ENCODE measurements at places on chromosomes 1 and 21. TPM values are rescaled to one million over a fixed set of nuclear protein-coding genes. Genes with fewer than 3 reads are reported as not detected.

Gene ABCG1
- polyA plus RNA-seq = 33.5 TPM

Gene USH2A
- polyA plus RNA-seq = not detected

DNA sequence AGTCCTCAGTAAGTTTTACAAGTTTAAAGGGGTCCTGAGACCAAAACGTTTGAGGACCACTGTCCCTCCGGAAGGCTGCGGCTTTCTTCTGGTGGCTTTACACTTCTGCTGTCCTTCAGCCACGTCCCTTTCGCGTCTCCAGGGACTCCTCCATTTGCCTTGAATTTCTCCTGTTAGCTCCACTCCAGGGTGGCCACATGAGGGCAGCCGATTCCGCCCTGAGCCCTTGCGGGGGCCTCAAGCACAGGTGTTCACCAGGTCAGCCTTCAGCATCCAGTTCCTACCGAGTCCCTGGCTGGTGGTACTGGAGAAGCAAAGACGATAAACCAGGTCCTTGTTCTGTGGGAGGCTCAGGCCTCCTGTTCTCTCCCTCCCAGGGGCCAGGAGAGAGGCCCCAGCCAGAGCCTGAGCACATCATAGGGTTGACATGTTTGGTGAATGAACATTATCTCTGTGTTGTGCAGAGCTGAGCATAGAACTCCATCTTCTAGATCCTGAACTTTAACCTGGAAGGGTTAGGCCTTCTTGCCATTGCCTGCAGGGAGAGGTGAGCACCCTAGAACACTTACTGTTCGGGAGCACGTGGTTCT, 27.4 kb upstream of the COQ8A start:
- peak; percentile 57 for DNase-seq

- no peak for DNase-seq
Observed at GRCh38 chr1:3778590-3779264, 6.2 kb downstream of the SMIM1 start.

GRCh38 chr1:81428998-81429397, 371.7 kb upstream of the ADGRL2 start:
- DNase-seq = no peak

DNA sequence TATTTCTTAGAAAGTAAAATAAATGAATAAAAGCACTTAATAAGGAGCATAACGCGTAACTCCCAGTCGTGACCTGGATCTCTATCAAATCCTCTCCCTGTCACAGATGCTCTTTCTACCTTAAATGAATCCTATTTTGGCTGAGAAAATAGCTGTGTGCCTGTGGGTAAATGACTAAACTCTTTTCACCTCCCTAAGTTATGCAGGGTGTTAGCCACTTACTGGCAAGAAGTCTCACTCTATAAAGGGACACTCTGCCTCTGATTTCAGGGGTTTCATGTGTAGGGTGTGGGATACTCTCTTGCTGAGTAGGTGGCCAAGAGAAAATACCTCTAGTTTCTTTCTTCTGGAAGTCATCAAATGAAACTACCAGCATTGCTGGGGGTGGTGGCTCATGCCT, 24.3 kb upstream of the PPP1R15B start:
- DNase-seq = no peak

DNA sequence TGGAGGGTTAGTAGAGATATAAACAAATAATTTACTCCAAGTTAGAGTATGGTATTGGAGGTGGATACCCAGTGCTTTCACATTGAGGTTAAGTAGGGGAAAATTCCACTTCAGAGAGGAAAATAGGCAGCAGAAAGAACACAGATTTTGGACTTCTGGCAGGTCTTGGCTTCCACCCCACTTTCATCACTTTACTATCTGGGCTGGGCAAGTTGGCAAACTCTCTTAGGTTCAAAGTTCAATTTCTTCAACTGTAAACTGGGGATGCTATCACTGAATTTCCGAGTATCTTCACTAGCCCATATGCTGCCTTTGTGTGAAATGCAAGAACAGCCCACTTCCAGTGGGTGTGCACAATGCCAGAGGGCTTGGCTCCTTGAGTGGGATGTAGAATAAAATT, 214.9 kb downstream of the GABPA start:
- DNase-seq = no peak

DNA sequence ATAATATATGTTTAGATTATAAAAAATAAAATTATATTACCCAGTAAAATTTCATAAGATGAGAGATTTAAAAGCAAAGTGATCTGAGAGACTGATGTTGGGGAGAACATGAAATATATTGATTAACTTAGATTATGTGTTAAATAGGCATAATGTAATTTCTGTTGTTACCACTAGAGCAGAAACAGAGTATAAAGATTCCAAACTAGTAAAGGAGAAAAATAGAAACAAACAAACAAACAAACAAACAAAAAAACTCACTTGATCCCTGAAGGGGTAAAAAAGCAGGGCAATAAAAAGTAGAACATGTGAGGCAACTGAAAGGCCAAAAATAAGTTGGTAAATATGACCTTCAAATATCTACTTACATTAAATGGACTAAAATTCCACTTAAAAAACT, 640.4 kb upstream of the RGS18 start:
- no peak for DNase-seq

DNA sequence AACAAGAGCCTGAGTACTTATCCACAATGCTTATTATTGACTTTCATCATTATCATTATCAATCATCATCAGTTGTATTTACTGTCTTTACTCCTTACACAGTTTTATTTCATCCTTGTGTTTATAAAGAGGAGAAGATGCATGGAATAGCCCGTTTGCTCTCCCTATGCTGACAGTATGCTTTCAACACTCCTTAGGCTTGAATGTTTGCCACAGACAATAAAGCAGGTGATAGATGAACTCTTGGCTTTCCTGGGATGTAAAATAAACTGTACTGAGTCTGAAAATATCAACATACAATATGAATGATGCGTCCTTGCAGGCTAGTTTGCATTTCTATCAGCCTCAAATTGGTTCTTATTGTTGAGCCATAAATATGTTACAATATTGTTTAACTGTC, 891.8 kb upstream of the NCAM2 start:
- DNase-seq = peak; percentile 5

GRCh38 chr1:32871364-32872191, 866 bp upstream of the FNDC5 start:
- no peak for DNase-seq
